ENCODE measurements at places on chromosomes 3 and 15.
A peak's percentile ranks its signal among the peaks of the same experiment; 100 is the strongest.

DNA sequence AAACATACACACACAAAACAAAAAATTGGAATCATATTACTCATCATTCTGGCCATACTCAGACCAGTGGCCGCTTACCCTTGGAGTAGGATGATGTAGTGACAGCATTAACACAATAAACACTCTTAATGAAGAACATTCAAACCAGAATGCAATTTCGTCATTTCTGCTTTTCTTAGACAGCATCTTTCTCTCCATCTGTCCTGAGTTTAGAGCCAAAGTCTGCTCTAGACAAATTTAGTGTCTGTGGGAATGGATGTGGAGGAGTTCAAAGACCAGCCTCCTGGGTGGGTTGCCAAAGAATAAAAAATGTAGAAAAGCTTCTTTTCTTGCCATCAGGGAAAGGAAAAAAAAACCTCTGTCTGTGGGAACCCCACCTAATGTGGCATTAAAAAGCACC, 212.4 kb upstream of the POU1F1 start:
- no peak for DNase-seq

GRCh38 chr3:158330870-158331269, 221.0 kb downstream of the RSRC1 start:
- DNase-seq, result no peak

DNA sequence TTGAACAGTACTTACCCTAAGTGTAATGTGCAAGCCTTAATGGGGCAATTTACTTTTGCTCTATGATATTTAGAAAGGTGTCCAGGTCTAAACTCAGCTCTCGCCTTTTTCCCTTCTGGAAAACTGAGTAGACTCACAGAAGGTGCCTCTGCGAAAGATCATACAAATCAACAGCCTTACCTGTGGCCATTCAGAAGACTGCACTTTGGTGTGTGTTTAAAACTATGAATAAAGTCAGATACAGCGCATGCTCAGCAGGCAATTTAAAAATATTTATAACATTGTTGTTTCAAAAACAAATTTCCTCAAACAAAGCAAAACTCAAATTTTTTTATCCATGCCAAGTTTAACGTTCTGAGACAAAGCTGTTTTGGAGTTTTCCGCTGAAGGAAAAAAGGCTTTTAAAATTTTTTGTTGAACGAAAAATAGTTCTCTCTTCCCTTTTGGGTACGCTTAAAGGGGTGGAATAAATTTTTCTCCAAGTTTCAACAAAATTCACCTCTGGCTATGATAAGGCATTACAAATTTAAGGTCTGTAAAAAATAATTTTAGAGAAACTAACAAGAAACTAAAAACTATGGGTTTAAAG, 156.3 kb downstream of the TIGIT start:
- DNase-seq, result no peak

GRCh38 chr15:90097475-90097874, 4.8 kb downstream of the IDH2 start:
- DNase-seq, result no peak

GRCh38 chr3:112721231-112721630, 80.3 kb upstream of the CCDC80 start:
- DNase-seq, result no peak

- DNase-seq, result peak; percentile 16
Observed at GRCh38 chr3:73624017-73624820, 522 bp downstream of the PDZRN3 start.

DNA sequence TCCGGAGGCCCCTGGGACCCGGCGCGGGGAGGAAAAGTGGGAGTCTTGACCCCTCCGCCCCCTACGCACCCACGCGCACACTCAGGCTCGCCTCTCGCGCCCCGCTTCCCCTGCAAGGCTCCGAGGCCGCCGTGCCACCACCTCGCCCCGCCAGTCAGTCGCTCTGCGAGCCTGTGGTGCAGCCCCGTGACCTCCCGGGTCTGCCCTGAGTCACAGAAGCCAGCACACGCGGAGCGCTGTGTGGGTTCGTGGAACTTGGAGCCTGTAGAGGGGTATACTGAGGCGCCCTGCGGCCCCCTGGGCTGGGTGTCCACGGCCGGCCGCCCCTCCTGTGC, 380 bp upstream of the ALS2CL start:
- DNase-seq, result no peak

- no peak for DNase-seq
Observed at GRCh38 chr3:157087373-157087772, 72.6 kb downstream of the CCNL1 start.

GRCh38 chr3:105503191-105503593, 136.5 kb downstream of the ALCAM start:
- no peak for DNase-seq

DNA sequence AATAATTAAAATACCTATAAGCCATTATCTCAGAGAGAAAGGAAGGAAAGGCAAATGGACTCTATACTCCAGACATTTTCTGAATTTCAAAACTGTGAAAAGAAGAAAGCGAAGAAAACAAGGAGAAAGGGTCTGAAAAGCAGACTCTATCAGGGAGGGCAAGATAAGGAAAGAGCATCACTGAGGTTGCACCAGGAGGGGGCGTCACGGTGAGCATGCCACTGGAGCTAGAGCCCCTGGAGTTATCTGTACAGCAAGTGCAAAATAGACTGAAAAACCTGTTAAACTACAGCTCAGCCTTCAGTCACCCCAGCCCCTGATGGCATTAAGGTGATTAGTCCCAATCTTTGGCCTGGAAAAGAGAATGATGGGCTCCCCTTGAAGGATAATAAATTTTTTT, 514.3 kb downstream of the GABRG3 start:
- no peak for DNase-seq

DNA sequence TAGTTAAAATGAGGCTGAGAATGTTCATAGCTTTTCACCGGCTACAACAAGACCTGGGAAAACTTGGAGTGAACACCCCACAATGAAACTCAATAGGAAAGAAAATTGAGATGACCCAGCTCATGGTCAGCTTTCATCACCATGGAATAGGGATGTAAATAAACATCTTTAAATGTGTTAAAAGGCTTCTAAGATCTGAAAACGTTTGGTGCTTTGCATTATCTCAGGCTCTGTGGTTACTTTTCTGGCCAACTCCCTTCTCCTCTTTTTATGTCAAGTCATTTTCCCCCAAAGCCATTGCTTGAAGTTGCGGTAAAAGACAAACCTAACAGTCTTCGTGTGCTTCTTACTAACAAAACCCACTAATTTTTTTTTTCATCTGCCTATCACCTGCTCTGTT, 195.8 kb downstream of the MECOM start:
- DNase-seq, result no peak

DNA sequence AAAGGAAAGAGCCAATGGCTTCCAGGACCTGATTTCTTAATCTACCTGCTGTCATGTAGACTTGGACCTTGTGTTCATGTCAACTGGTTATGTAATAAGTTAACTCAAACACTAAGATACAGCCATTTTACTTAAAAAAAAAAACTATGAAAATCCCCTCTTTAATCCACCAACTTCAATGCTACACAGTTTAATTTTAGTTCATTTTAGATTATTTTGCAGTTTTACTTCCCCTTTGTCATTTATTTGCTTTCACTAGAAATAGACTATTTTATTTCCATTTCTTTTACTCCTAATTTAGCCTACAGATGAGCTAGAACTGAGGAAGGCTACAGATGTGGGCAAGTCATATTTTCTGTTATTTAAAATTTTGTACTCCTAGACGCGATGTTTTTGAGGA, 10.7 kb upstream of the DNAJC13 start:
- no peak for DNase-seq

GRCh38 chr3:174101244-174101643, 703.7 kb downstream of the NLGN1 start:
- no peak for DNase-seq

DNA sequence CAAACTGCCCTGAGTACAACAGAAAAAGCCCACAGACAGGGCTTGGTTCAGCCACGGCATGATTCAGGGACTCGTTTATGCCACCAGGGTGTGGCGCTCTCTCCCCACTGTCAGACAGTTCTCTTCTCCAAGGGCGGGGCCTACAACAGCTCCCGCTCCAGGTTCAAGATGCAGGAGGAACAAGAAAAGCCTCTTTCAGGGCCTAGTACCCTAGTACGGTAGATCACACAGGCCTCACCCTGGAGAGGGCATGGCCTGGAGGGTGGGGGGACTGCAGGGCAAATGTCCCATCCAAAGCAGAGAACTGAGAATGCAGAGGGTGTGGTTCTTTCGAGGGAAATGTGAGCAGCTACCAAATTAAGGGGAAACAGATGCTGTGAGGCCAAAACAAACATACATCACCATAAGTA, 12.0 kb downstream of the MESD start:
- peak; percentile 79 for DNase-seq

GRCh38 chr15:67765701-67766100, 59.6 kb upstream of the SKOR1 start:
- no peak for DNase-seq

GRCh38 chr3:71997066-71997653, 212.2 kb upstream of the PROK2 start:
- DNase-seq, result no peak

- DNase-seq, result no peak
Observed at GRCh38 chr3:98223907-98224672, 40.0 kb upstream of the OR5H6 start.

- no peak for DNase-seq
Observed at GRCh38 chr3:184203526-184203925, 17.5 kb downstream of the ABCF3 start.

DNA sequence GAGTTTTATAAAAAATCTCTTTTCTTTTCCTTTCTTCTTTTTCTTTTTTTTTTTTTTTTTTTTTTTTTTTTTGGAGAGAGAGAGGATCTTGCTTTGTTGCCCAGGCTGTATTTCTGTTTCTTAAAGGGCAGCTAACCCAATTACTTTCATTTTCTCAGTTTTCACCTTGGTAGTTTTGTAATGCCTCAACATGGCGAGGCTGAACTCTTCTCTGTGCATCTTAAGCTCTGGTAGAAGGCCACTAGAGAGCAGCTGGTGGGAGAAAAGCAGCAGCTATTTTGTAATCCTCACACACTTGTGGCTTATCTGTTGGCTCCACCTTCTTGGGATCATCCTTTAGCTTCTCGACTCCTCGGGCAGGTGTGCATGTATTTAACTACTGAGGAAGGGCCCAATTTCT, 152.2 kb upstream of the MEIS2 start:
- DNase-seq, result no peak

- DNase-seq, result peak; percentile 23
Observed at GRCh38 chr3:133750259-133750656, 4.1 kb downstream of the TF start.

DNA sequence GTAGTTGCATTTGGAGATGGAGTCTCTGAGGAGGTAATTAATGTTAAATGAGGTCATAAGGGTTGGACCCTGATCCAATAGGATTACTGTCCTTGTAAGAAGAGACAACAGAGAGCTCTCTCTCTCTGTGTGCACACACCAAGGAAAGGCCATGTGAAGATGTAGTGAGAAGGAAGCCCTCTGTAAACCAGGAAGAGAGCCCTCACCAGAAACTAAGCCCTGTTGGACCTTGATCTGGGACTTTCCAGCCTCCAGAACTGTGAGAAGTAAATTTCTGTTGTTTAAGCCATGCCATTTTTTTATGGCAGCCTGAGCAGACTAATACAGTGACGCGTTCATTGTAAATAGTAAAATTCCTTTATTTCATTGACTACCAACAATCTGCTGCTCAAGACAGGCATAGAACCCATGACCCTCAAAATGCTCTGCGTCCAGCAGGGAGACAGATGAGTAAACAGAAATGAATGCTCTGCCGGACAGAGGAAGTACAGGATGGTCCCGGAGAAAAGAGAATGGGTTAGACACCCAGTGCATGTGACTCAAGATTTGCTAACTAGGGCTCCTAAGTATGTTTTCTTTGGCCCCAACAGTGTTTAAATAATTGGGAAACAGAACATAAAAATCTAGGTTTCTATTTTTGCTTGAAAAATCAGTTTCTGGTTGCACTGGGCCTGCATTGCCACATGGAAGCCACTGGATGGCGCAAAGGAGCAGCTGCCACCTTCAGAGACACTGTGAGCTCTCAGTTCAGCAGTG, 37.9 kb upstream of the TNFAIP8L3 start:
- no peak for DNase-seq

GRCh38 chr15:33535135-33535534, 224.4 kb downstream of the RYR3 start:
- no peak for DNase-seq

DNA sequence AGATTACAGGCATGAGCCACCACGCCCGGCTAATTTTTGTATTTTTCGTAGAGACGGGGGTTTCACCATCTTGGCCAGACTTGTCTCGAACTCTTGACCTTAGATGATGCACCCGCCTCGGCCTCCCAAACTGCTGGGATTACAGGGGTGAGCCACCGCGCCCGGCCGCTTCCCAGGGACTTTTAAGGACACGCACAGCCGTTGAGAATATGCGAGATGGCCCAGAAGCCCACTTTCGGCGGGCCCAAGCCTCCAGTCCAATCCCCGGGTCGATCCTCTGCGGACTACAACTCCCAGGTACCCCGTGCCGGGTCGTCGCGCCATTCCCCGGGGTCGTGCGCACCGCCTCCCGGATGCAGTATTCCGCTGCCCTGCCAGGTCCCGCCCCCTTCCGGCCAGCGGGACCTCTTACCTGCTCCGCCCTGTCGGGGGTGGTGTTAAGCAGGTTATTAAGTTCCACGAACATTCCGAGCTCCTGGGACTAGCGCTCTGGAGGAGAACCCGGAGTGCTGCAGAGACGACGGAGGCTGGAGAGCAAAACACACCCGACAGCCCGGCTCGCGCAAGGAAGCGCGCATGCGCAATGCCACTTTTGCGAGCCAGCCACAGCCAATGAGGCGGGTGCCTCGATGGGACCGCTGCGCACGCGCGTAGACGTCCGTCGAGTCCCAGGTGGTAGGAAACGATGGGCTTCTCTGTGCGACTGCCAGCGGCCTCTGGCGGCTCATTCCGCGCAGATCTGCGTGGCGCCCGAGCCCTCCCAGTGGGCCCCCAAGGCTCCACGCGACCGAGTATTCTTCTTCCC, at the start of gene ELP6:
Gene ELP6, minus strand, starts transcription at position 588 of the 805 bp plus-strand sequence. Its CDS starts 122 bp downstream, at position 466.
- peak; percentile 92 for DNase-seq

Measured in DMS 273 treated with DMSO at 0.1 percent for 48 hours (cell line).